Stimulated activated CD4-positive, alpha-beta T cell treated with anti-CD3 and anti-CD28 coated beads, Interleukin-1b, Interleukin-23, amount 100 ng/mL, for 1 hour (primary cell): ENCODE measurements at places on chromosomes 7 and 10.

DNA sequence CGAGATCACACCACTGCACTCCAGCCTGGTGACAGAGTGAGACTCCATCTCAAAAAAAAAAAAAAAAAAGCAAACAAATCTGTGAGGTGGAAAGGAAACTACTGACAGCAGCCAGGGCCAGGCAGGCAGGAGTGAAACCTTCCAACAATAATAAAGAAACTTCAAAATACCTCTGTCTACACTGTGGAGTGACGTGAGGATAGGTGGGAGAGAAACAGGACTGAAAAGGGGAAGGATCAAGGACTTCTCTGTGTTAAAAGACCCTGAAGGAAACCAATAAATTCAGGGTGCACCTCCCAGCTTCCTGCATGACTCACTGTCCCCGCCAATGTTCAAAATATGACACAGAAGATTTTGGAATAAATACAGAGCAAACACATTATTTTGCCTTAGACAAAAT, 82.9 kb downstream of the KIAA1549 start:
- DNase-seq: no peak

GRCh38 chr7:20861468-20861867, 74.8 kb upstream of the SP8 start:
- DNase-seq: no peak

DNA sequence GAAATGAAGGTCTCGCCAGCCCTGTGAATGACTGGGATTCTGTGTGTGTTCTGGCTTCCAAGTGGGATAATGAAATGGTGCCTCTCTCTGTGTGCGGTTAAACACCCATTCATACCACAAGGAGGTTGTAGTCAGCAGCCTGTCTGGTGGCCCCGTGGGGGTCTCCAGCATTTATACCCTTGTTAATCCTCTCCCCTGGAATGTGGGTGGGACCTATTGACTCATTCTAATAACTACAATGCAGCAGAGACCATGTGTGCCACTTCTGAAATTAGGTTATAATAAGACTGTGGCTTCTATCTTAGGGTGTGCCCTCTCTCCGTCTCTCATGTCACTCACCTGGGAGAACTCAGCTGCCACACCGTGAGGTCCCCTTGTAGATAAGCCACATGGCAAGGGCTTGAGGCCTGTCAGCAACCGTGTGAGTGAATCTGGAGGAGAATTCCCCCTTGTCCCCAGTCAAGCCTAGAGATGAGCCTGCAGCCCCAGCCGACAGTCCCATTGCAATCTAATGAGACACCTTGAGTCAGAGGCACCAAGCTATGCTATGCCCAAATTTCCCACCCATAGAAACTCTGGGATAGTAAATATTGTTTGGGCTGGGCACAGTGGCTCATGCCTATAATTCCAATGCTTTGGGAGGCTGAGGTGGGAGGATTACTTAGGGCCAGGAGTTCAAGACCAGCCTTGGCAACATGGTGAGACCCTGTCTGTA, 106.8 kb downstream of the GALNT17 start:
- DNase-seq: no peak

DNA sequence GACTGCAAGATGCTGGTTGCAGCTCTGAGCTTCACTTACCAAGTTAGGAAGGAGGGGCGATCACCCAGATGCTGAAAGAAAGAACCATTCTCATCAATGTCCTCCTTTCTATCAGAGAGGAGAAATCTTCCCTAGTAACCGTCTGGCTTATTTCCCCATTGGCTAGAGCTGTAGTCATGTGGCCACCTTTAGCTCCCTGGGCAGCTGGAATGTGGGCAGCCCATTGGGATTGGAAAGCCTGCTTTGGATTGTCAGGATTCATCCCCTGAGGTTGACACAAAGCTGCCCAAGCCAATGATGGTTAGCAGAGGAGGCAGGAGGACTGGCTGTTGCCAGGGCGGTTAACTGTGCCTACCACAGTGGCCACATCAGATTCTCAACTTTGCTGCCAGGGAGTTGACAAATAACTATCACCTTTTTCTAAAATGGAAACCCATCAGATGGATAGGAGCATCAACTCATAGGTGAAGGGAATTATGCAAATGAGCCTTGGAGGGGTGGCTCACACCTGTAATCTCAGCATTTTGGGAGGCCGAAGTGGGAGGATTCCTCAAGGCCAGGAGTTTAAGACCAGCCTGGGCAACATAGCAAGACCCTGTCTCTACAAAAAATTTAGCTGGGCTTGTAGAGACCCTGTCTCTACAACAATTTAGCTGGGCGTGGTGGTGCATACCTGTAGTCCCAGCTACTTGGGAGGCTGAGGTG, 206.4 kb upstream of the GALNT17 start:
- no peak for DNase-seq

DNA sequence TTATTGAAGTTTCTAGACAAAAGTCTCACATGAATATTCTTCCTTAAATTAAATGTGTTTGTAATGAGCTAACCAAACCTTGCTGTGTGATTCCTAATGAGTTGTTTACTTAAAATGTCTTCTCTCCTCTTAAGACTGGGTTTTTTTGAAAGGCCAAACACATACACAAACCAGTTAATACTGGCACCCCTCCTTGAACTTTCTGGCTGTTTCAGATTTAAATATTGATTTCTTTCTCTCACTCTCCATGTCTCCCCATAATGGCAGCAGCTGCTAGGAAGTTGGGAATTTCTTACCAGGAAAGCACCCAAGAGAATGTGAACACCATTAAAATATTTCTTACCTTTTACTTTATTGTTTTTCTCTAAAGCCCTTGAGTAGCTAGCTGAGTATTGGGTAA, 11.4 kb upstream of the PTN start:
- DNase-seq: no peak

DNA sequence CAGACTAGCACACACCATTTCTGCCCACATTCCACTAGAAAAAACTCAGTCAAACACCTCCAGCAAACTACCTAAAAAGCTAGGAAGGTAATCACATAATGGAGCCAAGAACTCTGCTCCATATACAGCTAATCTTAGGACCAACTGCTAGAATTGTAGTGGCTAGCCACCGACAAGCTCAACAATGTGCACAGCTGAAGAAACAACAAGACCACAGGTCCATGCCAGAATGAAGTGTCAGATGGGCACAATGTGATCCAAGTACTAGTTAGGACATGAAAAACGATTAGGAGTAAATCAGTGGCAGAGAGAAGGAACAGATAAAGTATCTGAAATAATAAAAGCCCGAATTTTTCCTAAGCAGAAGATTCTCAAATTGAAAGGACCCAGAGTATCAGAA, 38.6 kb downstream of the TMEM106B start:
- DNase-seq: no peak
